ENCODE measurements at places on chromosomes 2 and 18. TPM values are rescaled to one million over a fixed set of nuclear protein-coding genes. Genes with fewer than 3 reads are reported as not detected.

The SLC14A1 gene
- 7.5 TPM for total RNA-seq

The LHCGR gene
- not detected for total RNA-seq

The PLGLB1 gene
- 1.3 TPM for total RNA-seq

The PXDN gene
- total RNA-seq = 173 TPM
